ENCODE measurements at places on chromosomes 16 and 17.

- peak; percentile 28 for DNase-seq
Measured at GRCh38 chr17:49861150-49861884, 13.4 kb upstream of the TAC4 start.

DNA sequence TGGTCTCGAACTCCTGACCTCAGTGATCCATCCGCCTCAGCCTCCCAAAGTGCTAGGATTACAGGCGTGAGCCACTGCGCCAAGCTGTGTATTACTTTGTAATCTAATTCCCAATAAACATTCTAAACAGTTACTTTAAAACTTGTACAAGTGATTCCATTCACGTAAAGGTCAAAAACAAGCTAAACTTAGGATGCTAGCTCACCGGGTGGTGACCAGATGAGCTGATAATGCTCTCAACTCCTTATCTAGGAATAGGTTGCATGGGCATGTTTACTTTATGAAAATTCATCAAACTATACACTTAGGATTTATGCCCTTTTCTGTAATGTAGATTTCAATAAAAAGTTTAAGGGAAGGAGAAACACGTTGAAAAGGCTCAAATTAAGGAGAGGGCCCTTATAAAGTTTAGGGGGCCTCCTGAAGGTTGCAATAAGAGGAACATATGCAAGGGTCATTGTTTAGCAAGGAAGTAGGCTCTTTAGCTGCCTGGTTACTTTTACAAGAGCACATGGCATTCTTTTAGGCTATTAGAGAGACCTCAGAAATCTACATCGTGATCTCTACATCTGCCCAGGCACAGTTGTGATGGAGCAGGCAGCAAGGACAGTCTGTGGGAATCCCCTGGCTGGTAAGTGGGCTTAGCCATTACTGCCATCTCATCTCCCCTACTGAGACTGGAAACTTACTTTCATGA is 13.3 kb downstream of the CDR2 start:
- DNase-seq: no peak

GRCh38 chr17:19346351-19347255 is 15.9 kb downstream of the B9D1 start:
- no peak for DNase-seq

DNA sequence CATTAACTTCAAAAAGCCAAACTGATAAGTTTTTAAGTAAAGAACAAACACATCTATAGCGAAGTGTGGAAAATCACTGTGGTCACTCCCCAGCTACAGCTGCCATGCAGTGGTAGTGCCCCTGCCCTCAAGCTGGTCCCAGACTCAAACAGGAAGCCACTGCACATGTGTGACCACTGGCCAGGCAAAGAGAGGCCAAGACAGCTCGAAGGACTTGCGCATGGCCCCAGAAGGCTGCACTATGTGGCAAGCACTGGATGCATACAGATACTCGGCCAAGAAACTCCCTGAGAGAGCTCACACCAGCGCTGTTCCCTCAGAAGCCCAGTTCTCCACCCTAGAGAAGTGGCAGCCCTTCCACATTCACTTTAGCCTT is 82.4 kb downstream of the ANKRD11 start:
- no peak for DNase-seq

GRCh38 chr17:75821552-75821951 is 22.7 kb downstream of the UNC13D start:
- DNase-seq: no peak
